Esophagus squamous epithelium (tissue), 5 donors: ENCODE measurements at places on chromosomes 12 and 14. TPM values are rescaled to one million over a fixed set of nuclear protein-coding genes. Genes with fewer than 3 reads are reported as not detected.

Gene ZNF891
- 3.2 TPM for total RNA-seq

Gene RGS6
- 0.66 TPM for total RNA-seq

Gene ABCC9
- 0.68 TPM for total RNA-seq

Gene TBX5
- total RNA-seq: 0.70 TPM

Gene BCAT1
- total RNA-seq: 17.2 TPM

Gene C3AR1
- total RNA-seq: 0.15 TPM

Gene MYF6
- not detected for total RNA-seq

Gene TDRD9
- 6.0 TPM for total RNA-seq

- DNase-seq: no peak
- H3K27me3 ChIP-seq: no peaks in the 10 kb centered on the region
- H3K4me3 ChIP-seq: no peak overlapping the region
- no peaks in the 10 kb centered on the region for H3K4me1 ChIP-seq
- H3K36me3 ChIP-seq: no peaks in the 10 kb centered on the region
These were observed 31.4 kb downstream of the CFAP54 start for GRCh38 chr12:96520767-96521166.

- H3K27ac ChIP-seq: no peak overlapping the region
- H3K4me1 ChIP-seq: no peaks in the 10 kb centered on the region
- no peak overlapping the region for H3K4me3 ChIP-seq
- DNase-seq: no peak
- H3K36me3 ChIP-seq: no peaks in the 10 kb centered on the region
These were observed 83.9 kb downstream of the FUT8 start for GRCh38 chr14:65496178-65496993.

DNA sequence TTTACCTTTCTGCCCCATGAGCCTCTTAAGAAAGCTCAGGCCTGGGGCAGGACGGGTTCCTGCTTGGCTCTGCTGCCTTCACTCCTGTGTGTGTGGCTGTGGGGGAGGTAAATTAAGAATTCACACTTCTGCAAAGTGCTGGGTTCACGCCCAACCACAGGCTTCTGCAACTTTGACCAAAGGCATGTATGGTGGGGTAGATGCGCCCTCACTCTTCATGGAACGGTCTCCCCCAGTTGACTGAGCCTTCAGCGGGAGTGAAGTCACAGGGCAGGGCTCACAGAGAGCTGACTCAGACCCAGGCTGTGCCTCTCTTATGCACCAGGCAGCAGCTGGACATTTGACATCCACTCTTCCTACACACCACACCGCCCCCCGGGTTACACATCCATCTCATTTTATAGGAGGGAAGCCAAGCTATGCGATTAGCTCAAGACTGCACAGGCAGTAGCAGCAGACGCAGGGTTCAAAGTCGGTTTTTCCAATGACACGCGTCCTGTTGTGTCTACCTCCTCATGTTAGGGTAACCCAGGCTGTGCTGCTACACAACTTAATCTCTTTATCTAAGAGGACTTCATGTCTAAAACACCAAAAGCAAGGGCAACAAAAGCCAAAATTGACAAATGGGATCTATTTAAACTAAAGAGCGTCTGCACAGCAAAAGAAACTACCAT is 15.4 kb upstream of the BCL11B start:
- no peaks in the 10 kb centered on the region for H3K27me3 ChIP-seq
- H3K4me1 ChIP-seq: no peaks in the 10 kb centered on the region
- no peak overlapping the region for H3K4me3 ChIP-seq

DNA sequence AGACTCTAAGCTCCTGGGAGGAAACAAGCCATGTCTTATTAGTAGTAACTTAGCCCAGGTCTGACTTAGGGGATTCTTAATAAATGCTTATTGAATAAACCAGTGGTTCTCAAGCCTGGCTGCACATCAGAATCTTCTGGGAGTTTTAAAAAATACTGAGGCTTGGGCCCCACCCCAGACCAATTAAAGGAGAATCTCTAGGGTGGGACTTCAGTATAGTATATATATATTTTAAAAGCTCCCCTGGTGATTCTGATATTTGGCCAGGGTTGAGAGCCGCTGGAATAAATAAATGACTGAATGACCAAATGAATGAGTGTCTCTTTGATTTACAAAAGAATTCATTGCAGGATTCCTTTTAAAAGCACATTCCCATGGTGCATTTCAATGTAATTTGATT is 151.5 kb upstream of the GSC start:
- no peak overlapping the region for H3K4me3 ChIP-seq
- no peak overlapping the region for H3K27ac ChIP-seq
- H3K4me1 ChIP-seq: no peaks in the 10 kb centered on the region
- H3K36me3 ChIP-seq: no peaks in the 10 kb centered on the region
- DNase-seq: no peak

- peaks cover 41% of the 10 kb centered on the region for H3K4me1 ChIP-seq
- H3K4me3 ChIP-seq: no peak overlapping the region
- no peaks in the 10 kb centered on the region for H3K36me3 ChIP-seq
- H3K27me3 ChIP-seq: no peaks in the 10 kb centered on the region
These were observed 19.6 kb downstream of the PROX2 start for GRCh38 chr14:74856366-74856765.

DNA sequence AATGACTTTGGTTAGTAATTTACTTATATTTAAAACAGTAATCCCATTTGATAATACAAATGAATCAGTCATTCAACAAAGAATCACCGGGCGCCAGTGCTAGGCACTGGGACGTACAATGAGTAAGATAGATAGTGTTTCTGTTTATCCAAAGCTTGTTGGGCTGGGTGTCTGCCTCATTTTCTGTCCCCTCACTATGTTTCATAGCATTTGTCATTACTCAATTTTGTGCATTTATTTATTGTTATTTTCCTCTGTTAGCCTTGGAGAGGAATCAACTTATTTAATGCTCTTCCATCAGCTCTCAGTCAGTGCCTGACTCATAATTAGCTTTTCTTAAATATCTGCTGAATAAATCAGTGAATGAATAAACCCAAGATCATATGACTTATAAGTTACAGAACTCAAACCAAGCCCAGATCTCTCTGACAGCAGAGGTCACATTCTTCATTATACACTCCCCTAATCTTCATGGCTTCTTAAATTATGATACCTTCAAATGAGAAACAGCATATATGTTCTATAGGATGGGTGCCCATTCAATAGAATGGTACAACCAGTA is 86.2 kb downstream of the TSPAN8 start:
- no peak for DNase-seq
- no peaks in the 10 kb centered on the region for H3K4me1 ChIP-seq
- H3K27me3 ChIP-seq: no peaks in the 10 kb centered on the region
- no peak overlapping the region for H3K4me3 ChIP-seq
- H3K27ac ChIP-seq: no peak overlapping the region

DNA sequence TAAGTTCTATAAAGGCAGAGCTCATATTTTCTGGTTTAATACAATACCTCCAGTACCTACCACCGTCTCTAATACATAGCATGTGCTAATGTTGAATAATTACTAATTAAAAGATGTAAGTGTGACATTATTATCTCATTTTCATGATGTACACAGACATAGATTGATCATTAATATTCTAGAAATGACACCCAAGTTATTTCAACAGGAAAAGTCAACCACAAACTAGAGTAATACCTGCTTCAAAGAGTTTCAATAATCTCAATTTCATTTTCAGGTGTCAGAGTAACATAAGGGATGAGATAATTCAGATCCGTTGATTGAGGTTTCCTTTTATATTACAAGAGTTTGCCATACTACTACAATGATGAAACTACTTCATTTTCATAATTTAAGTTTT is 388.9 kb downstream of the SOX5 start:
- no peak overlapping the region for H3K27ac ChIP-seq
- no peaks in the 10 kb centered on the region for H3K36me3 ChIP-seq
- no peaks in the 10 kb centered on the region for H3K4me1 ChIP-seq
- no peaks in the 10 kb centered on the region for H3K27me3 ChIP-seq

GRCh38 chr12:126772171-126772864 is 1494.7 kb upstream of the TMEM132C start:
- no peak for DNase-seq
- H3K4me1 ChIP-seq: no peaks in the 10 kb centered on the region
- H3K36me3 ChIP-seq: no peaks in the 10 kb centered on the region
- H3K27ac ChIP-seq: no peak overlapping the region
- no peak overlapping the region for H3K4me3 ChIP-seq

- H3K4me1 ChIP-seq: peaks cover 79% of the 10 kb centered on the region
- H3K27ac ChIP-seq: peak overlapping the region; percentile 89
- H3K4me3 ChIP-seq: no peak overlapping the region
- no peak for DNase-seq
These were observed 42.0 kb downstream of the LTBP2 start for GRCh38 chr14:74569806-74570591.

DNA sequence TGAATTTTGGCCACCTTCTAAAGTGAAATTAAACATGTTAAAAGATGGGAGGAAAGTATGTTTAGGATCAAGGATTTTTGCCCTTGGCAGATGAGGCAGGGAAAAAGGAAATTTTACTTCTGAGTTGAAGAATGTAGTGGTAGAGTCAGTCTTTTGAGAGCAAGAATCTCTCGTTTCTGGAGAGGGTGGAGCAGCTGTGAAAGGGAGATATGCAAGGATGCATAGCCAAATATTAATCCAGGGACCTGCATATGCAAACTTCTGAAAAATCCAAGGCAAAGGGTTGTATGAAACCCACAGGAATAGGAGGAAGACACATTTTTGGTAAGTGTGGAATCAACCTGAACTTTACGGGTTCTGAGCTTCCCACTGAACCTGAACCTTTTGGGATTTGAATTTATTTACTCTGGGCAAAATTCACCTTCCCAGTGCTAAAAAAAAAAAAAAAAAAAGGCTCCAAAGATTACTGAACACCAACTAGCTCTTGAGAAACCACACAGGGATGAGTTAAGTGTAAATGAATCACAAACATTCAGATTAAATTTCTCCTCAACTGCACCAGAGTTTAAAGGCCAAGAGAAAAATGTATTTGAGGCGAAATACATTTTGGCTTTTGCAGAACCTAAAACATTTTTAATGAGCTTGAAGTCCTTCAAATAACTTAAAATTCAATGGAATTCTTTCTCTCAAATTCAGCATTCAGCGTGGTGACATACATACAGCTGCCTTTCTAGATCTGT is 187.1 kb upstream of the CDKN3 start:
- no peaks in the 10 kb centered on the region for H3K4me1 ChIP-seq
- H3K36me3 ChIP-seq: no peaks in the 10 kb centered on the region
- H3K27ac ChIP-seq: no peak overlapping the region
